ENCODE measurements at places on chromosomes 2 and 18.

GRCh38 chr2:233000886-233001750, 11.9 kb downstream of the NGEF start:
- no peak for DNase-seq

DNA sequence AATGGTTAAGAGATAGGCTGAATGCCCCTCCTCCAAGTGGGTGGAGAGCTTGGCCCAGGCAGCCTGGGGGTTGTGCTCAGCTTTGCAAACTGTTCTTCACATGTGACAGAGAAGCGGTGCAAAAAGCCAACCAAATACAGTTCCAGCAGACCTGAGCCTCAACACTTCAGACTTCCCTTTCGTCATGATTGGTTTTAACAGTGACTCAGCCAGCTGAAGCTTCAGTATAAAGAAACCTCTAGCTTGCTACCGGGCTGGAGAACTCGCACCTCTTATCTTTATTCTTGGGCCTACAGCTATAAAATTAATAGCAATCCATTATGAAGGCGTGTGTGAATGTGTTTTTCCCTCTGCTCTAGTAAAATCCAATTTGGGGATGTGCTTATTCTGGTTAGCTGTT, 20.0 kb downstream of the SETBP1 start:
- no peak for DNase-seq

DNA sequence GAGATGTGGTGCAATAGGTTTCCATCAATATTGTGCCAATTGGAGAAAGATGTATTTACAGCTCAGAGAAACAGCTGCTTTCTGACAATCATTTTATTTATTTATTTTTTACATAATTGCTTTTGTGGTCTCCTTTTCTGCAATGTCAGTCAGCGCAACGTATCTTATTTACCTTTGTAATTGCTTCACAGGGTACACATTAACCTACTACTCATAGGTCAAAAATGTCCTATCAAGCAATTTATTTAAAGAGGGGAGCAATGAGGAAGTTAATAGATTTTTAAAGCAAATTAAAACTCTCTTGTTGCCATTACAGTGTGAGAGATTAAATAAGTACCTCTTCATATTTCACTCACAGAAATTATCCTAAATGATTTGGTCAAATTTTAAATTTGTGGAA, 291.0 kb downstream of the CALCRL start:
- DNase-seq: no peak

DNA sequence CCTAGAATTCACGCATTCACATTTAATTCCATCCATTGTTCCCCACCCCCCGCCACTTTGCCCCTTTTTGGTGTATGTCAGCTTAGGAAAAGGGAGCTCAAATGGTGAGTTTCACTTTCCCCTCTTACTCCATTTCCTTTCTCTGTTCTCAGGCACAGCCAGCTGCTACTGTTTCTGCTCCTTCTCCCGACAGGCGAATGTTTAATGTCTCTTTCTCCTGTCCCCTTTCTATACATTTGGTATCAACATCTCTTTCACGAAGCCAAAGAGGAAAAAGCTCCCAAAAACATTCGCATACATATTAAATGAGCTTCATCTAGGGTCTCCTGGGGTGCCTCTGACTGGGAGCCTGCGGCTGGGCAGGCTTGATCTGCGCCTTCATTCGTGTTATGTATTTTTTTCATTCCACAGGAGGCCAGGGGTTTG, 124.2 kb upstream of the SATB2 start:
- no peak for DNase-seq

GRCh38 chr2:98569197-98569793, 39.0 kb downstream of the COA5 start:
- no peak for DNase-seq

DNA sequence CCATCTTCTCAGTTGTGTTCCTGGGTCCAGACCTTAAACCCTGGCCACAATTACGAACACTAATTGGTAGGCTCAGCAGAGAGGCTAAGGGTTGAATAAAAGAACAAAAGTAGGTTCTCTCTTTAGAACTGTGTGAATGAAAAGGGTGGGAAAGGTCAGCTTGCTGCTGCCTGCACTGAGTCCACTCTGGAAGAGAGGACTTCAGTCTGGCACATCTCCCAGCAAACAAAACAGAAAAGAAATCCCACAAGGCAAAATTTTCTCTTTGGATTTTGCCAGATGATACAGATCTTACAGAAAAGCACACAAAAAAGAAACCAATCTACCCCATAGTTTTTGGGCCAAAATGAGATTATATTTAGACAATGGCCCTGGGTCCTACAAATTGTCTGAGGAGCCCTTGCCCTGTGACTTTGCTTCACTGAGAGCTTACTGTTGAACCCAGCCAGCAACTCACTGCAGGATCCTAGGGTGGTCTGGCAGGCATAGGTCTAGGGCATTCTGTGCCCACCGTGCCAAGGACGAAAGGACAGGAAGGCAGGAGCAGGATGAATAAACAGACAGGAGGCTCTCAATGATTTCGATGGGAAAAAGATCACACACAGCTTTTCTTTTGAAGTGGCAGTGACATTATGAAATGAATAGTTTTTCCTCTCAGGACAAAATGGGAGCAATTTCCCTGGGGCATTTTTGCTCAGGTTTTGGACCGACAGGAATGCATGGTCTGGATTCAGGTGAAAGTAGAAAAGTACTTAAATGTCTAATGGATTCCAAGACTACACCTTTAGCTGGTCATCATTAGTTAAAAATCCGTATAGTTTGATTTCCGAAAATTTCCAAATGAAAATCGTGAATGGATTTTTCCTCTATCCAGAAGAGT, 68.4 kb upstream of the STAM2 start:
- DNase-seq: no peak

- DNase-seq: no peak
Observed at GRCh38 chr18:63043516-63043915, 276.1 kb downstream of the BCL2 start.

DNA sequence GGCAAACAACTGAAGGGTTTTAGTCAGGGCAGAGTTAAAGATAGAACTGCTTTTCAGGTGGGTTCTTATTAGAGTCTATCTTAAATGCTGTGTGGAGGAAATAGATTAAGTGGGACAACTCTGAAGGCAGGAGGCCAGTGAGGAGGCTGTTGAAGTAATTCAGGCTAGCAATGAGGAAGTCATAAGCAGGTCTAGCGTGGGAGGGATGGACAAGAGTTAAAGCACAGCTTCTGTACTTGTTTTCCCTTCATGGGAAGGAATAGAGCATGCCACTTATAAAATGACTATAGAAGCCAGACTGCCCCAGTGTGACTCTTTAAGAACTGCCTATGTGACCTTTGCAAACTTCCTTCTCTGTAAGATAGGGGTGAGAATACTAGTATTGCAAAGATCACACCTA, 202.0 kb upstream of the LRRTM1 start:
- DNase-seq: no peak
